ENCODE measurements at places on chromosomes 7 and 10.

- no peak for DNase-seq
Observed at GRCh38 chr10:31999836-32000235, 56.4 kb downstream of the KIF5B start.

DNA sequence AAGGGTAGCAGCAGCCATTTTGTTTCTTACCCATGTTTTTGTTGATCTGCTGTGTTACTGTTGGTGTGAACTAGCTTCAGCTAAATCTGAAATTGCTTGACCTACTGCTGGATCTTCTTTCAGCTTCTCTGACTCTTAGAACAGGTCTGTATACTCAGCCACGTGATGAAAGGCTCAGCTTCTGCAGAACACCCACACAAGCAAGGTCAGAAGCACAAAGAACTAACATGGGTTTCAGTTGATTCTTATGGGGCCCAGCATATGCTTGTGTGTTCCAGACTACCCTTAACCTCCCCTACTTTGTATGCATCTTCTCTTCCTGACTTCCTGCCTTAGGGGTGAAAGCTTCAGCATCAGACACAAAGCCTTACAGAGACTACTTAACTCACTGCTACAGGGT, 186.8 kb downstream of the HGF start:
- no peak for DNase-seq

GRCh38 chr10:12350925-12351324, 1.6 kb downstream of the CAMK1D start:
- no peak for DNase-seq

DNA sequence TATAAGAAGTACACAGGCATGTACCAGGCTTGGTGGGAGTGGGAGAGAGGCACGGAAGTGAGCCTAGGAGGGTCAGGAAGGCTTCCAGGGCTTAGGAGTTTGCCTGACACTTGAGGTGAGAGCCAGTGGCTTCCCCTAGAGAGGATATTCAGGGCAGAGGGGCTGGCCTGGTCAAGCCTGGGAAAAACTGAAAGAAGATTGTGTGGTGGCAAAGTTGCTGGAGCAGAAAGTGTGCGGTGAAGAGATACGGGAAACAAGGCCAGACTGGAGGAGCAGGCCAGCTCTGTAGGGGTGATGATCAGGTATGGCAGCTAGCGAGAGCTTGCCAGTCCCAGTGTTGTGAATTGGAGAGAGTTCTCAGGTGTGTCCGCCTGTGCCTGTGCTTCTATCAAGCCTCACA, 129.9 kb downstream of the CCNY start:
- no peak for DNase-seq

DNA sequence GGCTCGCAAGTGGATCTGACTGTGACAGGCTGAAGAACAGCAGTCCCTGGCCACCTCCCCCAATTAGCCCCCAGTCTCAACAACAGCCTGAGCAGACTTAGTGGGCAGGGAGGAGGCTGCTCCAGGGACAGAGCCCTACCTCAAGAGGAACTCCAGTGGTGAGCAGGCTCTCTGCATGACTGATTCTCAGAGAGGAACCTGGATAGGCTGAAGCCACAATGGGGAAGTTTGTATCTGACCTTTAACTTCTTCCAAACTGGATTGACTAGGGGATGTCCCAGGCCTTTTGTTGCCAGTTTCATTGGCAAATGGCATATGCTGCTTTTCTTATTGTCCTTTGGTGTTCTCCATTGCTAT, 93.0 kb downstream of the ARHGAP22 start:
- no peak for DNase-seq

- no peak for DNase-seq
Observed at GRCh38 chr7:39069031-39069430, 91.3 kb downstream of the POU6F2 start.

GRCh38 chr10:78000956-78001472, 28.3 kb downstream of the POLR3A start:
- no peak for DNase-seq

DNA sequence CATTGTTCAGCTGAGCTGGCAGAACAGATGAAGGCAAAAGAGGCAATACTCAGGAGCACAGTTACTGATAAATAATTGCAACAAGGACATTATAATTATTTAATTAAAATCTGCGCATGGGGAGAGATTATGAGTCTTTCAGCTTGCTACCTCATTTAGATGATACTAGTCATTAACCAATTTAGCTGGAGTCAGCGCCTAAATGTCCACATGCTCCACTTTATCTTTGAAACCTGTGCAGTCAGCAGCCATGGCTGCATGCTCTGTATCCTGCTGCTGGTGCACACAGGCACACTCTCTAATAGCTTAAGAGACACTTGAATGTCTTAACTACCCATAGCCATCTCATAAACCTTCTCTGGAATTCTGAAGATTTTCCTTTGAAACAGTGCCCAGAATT, 196.8 kb downstream of the PPP1R3A start:
- DNase-seq, result no peak

DNA sequence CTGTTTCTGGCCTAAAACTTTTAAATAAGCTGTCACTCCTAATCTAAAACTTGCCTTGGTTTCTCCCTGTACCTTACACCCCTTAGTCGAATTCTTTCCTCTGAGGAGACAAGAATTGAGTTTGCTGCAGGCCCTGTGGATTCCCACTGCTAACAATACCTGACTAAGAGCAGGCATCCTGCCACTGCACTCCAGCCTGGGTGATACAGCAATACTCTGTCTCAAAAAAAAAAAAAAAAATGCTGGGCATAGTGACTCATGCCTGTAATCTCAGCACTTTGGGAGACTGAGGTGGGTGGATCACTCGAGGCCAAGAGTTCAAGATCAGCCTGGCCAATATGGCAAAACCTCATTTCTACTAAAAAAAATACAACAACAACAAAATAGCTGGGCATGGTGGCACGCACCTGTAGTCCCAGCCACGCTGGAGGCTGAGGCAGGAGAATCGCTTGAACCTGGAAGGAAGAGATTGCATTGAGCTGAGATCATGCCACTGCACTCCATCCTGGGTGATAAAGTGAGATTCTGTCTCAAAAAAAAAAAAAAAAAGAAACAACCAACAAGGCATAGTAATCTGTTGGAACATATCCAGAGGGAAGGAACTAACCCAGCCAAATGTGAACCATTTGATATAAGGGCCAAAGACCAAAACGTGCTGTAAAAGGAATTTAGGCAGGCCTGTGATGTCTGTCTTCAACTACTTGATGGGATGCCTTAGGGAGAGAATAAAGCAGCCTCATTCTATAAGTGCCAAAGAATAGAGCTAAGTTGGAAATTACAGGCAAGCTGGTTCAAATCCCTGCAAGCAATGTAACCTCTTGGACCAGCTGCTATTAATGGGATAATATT, 732.7 kb upstream of the AUTS2 start:
- DNase-seq, result no peak

- DNase-seq, result no peak
Observed at GRCh38 chr10:63481815-63482421, 16.1 kb upstream of the JMJD1C start.

GRCh38 chr7:151095123-151095797, 9.0 kb downstream of the AGAP3 start:
- DNase-seq, result no peak

GRCh38 chr7:106420736-106421135, 136.0 kb upstream of the NAMPT start:
- no peak for DNase-seq

GRCh38 chr10:25934621-25935139, 651 bp downstream of the MYO3A start:
- no peak for DNase-seq

DNA sequence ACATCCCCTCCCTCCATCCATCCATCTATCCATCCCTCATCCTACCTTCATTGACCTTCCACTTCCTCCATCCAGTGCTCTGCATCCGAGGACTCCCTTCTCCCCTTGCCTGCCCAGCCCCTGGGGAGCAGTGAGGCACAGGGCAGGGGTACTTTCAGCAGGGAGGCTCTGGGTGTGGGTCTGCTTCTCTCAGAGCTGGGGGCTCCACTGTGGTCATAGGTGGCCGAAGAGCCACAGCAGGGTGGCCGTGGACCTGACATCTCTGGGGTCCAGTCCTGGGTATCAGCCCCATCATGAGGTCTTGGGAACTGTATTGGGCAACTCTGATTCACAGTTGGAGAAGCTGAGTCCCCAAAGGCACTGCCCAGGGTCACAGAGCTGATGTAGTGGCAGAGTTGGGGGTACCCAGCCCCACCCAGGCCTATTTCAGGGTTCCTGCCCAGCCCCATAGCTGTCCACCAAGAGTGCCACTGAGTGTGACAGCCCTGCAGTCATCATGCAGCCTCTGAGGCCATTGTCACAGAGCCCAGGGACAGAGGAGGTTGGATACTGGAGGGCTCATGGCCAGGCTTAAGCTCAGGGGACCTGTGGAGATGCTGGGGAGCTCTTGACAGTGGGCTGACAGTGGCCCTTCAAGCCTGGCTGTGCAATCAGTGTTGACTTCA, 35.3 kb upstream of the DPYSL4 start:
- DNase-seq, result no peak

DNA sequence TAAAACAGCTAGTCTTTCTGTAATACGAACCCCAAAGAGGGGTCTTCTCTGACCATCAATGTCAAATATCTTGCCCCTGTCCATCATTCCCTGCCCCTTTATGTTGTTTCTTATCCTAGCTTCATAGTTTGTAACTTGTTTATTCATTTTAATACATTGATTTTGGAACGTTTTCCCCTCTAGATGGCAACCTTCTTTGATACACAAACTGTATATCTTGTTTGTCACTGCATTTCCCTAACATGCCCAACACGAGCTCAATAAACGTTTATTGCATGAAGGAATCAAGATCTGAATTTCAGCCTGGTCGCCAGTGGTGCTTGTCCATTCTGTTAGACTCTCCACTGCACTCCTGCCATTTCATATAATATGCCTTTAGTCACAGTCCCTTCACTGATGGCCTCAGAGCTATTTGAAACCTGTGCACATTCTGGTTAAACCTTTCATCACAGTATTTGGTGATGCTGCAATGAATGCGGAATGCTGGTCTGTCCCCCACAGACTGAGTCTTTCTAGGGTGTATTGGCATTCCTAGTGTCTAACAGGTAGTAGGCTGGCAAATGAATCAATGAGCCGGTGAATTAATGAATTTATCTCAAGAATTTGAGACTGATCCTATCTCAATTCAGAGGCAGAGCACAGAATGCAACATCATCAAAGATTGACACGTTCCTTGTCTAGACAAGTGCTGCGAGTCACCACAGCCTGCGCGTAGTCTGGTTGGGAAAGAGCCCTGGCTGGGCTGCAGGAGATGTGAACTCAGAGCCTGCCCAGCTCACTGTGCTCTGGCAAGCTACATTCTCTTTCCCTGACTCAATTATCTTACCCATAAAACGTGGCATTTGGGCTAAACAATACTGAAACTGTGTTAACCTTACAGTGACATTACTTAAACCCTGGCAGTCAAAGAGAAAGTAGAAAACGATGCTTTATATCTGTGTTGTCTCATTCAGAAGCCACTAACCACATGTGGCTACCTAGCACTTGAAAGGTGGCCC, 55.2 kb upstream of the FRMD4A start:
- no peak for DNase-seq

- DNase-seq, result no peak
Observed at GRCh38 chr10:48935577-48935976, 4.1 kb downstream of the LRRC18 start.

DNA sequence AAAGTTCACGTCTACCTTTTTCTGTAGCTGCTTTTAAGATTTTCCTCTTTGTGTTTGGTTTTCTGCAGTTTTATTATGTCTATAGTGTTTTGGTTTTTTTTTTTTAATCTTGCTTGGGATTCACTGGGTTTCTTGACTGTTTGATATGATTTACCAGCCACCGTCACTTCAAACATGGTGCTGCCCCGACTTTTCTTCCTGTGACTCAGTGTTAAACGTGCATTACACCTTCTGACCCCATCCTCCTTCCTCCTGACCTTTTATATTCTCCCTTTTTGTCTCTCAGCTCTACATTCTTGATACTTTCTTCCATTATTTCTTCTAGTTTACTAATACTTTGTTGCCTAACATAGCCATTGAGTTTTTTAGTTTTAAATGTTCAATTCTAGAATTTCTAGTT, 61.5 kb downstream of the GNA12 start:
- no peak for DNase-seq

- DNase-seq, result no peak
Observed at GRCh38 chr10:32446536-32447406, 831 bp downstream of the CCDC7 start.

- peak; percentile 67 for DNase-seq
Observed at GRCh38 chr7:74312418-74313028, 23.3 kb downstream of the CLIP2 start.

- no peak for DNase-seq
Observed at GRCh38 chr10:44368637-44369036, 16.3 kb downstream of the CXCL12 start.

DNA sequence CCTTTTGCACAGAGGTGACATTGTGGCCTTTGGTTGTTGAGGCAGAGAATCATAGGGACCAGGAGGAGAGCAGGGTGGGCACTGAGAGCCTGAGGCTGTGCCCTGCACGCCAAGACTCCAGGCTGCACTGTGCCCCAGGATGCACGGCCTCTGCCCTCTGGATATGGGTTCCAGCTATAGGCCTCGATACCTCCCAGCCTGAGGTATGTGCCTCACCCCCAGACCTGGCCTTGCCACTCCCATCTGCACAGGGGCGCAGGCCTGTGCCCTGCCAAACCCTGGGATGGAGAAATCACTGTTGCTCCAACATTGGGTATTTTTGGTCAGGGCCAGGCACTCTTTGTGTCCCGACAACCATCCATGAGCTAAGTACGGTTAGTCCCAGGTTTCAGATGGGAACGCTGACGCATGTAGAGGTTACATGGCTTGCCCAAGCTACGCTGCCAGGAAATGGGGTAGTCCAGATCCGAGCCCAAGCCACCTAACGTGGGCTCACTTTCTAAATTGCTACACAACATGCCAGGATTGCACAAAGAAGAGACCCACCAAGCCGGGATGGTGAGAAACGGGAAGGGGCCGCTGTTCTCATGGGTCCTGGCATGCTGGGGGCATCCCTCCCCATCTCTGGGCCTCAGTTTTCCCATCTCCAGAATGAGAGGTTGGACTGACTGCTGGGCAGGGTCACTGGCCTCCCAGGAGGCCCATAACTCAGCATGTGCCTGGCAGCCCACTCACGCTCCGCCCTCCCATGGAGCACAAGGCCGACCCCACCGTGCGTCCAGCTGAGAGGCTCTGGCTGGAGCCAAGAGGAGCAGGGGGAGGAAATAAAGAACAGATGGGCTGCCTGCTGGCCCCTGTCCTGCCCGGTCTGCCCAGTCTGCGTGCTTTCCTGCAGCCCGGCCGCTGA, 44.2 kb downstream of the ZCCHC24 start:
- no peak for DNase-seq

GRCh38 chr7:43838201-43838658, 31.1 kb downstream of the MRPS24 start:
- no peak for DNase-seq

GRCh38 chr10:117511601-117512390, 30.8 kb upstream of the EMX2 start:
- no peak for DNase-seq

- no peak for DNase-seq
Observed at GRCh38 chr10:11856678-11857077, 33.5 kb downstream of the PROSER2 start.

All from ureter (tissue), 1 donor.